ENCODE measurements at places on chromosomes 5 and 9.

- no peak for DNase-seq
These were observed 121.7 kb downstream of the GLIS3 start for GRCh38 chr9:4177970-4178758.

DNA sequence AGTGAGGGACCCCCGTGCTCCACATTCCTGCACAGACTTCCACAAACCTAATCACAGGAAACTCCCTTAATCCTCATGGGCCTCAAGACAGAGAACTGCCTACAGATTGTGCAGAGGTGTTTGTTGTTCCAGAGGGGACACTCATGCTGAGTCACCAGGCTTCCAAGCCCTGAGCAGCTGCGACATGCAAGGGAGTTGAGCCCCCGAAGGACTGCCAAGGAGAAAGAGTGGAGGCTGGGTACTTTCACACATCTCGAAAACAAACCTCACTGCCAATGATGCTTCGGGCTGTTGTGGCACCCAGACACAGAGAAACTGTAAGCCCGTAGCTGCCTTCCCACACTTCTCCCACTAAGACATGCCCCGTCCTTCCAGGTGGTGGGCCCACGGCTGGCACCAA lies 480.8 kb downstream of the CDH12 start:
- no peak for DNase-seq

DNA sequence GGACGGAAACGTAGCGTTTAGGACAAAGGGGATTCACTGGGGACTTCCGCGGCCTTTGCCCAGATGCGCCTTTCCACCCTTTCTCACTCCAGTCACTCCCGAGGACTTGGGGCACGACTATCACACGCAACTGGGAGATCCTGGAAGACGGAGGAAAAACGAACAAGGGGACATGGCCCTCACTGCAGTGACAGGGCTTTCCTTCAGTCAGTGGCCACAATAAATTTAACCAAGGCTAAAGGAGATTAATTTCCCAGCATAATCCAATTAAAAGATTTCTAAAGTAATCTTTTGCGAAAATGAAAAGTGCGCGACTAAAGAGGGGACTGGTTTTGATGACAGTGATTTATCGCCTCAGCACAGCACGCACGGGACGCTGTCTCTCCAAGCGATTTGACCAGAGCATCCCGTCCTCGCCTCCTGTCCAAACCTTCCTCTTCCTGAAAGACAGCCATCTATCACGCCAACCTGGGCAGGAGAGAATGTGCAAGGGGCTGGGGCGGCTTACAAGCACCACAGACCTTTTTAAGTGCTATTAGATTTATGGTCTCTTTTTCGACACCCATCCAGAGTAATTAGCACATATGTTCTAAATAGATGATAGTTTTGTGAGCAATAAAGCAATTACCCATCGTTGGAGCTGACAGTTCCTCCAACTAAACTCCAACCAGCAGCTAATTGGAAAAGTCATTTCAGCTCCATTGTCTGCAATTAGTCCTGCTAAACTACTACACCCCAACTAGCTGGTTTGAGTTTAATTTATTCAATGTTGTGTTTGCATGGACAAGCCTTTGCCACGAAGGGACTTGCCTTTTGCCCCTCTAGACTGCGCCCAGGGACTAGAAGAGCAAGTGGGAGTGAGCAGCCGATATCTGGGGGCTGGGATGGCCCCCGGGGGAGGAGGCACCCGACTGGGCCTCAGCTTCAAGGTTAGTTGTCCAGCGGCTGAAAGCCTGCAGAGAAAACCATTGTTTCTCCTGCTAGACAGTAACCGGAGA lies 7.4 kb downstream of the NR2F1-AS1 start:
- no peak for DNase-seq

DNA sequence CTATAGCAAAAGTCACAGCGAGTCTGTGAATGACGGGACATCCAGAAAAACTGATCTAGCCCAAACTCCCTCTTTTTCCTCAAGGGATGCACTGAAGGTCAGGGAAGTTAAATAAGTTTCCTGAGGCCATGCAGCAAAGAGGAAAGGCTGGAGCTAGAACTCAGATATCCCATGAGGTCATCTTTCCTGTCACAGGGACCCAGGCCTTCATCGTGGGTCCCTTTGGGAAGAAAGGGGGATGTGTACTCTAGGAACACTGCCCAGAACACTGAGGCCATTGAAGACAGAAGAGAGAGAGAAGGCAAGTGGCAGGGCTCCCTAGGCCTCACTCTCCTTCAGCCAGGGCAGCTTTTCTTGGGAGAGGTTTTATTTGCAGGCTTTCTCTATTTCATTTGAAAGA lies 182.0 kb downstream of the EBF1 start:
- DNase-seq: no peak

GRCh38 chr9:116154334-116154975 lies 864 bp downstream of the PAPPA start:
- DNase-seq: no peak

- no peak for DNase-seq
These were observed 225.9 kb upstream of the MAP3K1 start for GRCh38 chr5:56589481-56589860.

DNA sequence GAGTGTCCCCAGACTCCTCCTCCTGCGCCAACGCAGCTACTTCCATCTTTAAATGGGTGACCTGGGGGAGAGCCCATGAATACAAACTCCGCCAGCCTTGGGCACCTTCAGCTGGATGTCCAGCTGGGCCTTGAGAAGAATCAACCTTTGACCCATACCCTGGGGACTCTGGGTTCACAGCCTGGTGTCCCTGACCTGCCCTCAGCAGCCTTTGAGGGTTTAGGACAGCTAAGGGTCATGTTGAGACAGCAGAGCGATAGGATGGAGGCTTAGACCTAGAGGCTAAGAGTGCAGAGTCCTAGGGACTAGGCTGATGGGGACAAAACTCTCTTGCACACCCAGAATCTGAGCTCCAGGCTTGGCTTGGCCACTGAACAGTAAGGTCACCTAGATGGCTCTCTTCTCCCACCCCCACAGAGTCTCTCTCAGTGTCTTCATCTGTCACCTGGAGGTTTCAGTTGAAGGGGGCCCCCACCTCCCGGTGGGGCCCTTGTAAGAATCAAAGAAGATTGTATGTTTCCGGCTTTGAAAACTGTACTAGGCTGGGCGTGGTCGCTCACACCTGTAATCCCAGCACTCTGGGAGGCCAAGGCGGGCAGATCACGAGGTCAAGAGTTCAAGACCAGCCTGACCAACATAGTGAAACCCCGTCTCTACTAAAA lies 6.7 kb upstream of the AQP3 start:
- no peak for DNase-seq

All from epithelial cell of prostate (primary cell).